ENCODE measurements at places on chromosomes 16 and 17.

DNA sequence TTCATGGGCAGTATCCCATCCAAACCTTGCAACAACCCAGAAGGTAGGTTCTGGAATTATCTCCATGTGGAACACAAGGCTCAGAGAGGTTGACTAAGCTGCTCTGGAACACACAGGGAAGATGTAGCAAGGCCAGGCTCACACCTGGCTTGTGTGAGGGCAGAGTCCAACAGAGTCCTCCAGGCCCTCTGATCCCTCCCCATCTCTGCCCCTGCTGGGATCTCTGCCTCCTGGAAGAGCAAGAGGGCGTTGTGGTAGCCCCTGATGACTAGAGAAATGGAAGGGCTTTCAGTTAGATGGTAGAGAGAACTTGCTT lies 7.0 kb upstream of the PPP1R1B start:
- no peak for DNase-seq

GRCh38 chr16:14346278-14347142 lies 275.4 kb downstream of the MRTFB start:
- DNase-seq, result no peak

- DNase-seq, result no peak
Observed at GRCh38 chr16:89636663-89637062, 20.8 kb downstream of the CHMP1A start.

GRCh38 chr17:50818261-50818660 lies 17.1 kb upstream of the WFIKKN2 start:
- no peak for DNase-seq

DNA sequence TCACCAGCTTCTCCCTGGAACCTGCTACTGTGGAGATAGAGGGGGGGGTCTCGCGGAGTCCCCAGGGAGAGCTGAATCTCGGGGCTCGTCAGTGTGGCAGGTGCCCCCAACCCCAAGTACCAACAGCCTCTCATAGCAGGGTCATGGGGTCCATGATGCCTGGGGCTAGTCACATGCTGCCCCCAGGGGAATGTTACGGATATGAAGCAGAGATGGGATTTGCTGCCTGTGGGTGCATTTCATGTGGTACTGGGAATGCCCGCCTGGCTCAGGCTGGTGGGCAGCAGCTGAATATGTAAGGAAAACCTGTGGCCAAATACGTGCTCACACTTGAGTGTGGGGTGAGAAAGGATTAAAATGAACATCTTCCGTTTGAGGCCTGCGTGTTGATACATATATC lies 49.4 kb downstream of the MEAK7 start:
- DNase-seq, result no peak

- DNase-seq, result no peak
Observed at GRCh38 chr16:5642436-5642835, 544.8 kb upstream of the EEF2KMT start.
